ENCODE measurements at places on chromosomes 13 and 19.

GRCh38 chr19:18021121-18021755, 13.3 kb downstream of the ARRDC2 start:
- no peak for DNase-seq

DNA sequence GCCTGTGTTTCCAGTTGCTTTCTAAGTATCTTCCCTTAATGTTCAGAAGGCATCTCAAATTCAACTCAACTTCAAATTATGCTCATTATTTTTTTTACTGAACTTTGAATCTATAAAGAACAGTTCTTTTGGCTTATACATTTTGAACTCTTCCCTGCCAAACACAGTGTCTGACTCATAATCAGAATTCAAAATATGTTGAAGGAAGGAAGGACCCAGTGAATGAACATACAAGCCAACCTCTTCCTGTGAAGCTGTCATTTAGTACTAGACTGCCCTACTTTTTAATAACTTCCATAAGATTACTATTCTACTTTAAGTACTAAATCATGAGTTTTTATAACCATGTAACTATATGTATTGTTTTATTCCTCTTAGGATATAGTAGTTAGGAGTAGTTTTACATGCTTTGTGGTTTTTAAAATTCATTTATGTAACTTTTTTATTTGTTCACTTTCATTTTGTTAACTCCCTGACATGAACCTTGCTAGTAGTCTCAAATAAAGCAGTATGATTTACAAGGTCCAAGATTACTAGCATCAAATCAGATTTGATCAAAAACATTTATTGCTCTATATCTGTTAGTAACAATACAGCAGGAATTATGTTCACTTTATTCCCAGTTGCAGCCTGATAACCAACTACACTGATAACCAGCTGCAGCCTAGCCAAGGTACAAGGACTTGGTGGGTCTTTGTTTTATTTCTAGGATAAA, 6.4 kb downstream of the NUDT15 start:
- no peak for DNase-seq

DNA sequence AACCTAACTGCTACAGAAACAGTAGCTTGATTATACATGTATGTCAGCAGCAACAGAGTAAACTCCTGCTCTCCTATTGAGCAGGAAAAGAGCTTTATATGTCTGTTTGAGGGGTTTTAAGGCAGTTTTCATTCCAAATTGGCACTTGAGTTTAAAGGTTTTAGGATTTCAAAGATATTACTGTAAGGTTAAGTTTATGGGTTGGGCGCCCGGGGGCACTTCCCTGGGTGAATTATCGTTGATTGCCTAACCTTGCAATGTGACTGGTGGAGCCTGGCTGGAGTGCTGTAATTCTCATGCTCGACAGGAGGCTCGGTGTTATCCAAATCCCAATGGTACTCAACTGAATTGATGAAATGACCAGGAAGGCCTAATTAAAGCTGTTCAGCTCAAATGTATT, 1586.1 kb downstream of the OLFM4 start:
- DNase-seq = no peak

- no peak for DNase-seq
Measured at GRCh38 chr19:13149628-13150186, 468 bp downstream of the STX10 start.

- peak; percentile 84 for DNase-seq
Measured at GRCh38 chr19:32976223-32976805, 4.3 kb downstream of the FAAP24 start.

- DNase-seq = no peak
Measured at GRCh38 chr13:28218679-28219078, 80.3 kb downstream of the PAN3 start.

DNA sequence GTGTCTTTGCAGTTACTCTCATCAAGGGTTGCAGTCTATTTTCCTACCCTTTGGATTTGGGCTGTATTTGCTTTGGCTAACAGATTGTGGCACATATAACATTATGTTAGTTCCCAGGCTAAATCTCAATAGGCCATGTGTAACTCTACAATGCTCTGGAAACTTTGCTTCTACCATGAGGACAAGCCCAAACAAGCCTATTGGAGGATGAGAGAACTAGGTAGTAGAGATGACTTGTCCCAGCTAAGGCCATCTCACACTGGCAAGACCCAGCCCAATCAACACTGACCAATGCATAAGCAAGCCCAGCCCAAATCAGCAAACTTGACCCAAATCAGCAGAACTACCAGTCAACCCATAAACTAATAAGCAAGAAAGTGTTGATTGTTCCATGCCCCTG, 311.8 kb downstream of the NDFIP2 start:
- DNase-seq = no peak

DNA sequence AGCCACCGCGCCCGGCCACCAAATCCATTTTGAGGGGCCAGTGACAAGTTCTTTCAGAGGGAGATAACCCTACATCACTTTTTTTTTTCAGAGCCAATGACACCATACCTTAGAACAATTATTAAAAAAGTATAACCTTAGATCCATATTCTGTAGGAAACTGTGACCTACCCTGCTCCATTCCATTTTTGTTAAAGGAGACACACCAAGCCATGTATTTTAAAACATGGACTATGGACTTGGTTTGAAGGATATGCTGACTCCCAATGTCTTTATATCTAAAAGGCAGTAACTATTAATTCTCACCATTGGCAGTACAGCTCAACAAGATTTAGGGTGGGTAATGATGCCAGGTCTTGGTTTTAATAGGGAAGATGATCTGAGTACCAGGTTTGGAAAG, 1.1 kb downstream of the GSK3A start:
- DNase-seq = no peak

GRCh38 chr13:26914624-26915023, 154.0 kb upstream of the GPR12 start:
- no peak for DNase-seq

- no peak for DNase-seq
Measured at GRCh38 chr13:38826182-38826813, 139.4 kb downstream of the FREM2 start.

DNA sequence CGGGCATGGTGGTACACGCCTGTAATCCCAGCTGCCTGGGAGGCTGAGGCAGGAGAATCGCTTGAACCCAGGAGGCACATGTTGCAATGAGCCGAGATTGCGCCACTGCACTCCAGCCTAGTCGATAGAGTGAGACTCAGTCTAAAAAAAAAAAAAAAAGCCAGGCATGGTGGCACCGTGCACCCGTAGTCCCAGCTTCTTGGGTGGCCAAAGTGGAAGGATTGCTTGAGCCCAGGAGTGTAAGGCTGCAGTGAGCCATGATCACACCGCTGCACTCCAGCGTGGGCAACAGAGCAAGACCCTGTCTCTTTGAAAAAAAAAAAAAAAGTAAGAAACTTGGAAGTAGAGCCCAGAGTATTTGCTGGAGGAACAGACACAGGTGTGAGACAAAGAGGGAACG, 27.7 kb downstream of the CCDC8 start:
- DNase-seq = no peak

DNA sequence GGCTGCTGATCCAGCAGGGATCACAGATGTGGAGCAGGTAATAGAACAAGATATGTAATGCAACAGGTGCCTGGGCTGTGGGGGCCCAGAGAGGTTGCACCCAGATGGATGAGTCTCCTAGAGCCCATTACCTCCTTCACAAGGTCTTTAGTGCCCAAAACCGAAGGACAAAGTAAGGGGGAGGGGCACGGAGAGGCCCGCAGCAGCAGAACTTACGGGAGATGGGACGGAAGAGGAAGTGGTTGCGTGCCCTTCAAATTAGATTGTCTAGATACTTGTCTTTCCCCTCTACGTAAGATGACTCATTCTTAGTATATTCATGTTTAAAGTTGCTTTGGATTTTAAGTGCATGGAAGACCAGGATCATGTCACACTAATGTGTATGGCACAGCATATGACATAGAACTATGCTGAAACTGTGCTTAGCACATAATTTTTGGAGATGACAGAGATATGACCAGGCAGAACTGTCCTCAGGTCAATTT, 5.7 kb upstream of the MRPS31 start:
- DNase-seq = peak; percentile 80

- no peak for DNase-seq
Measured at GRCh38 chr13:112740502-112741131, 50.8 kb downstream of the ATP11A start.

- no peak for DNase-seq
Measured at GRCh38 chr13:44074611-44075010, 194.9 kb downstream of the LACC1 start.

GRCh38 chr13:38900188-38900587, 90.4 kb downstream of the STOML3 start:
- DNase-seq = no peak

GRCh38 chr19:28297036-28297435, 915.9 kb downstream of the UQCRFS1 start:
- no peak for DNase-seq

GRCh38 chr19:49971991-49972411, 11.0 kb upstream of the SIGLEC11 start:
- DNase-seq = no peak

DNA sequence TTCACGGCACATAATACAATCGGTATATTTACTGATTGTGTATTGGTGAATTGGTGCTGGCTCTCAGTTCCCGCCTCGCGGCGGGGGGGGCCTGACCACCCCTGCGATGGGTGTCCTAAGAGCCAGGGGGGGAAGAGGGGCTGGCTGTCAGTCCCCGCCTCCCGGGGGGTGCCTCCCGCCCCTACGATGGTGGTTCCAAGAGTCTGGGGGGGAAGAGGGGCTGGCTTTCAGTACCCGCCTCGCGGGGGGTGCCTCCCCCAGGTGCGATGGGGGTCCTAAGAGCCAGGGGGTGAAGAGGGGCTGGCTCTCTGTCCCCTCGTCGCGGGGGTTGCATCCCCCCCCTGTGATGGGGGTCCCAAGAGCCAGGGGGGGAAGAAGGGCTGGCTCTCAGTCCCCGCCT, 2321.8 kb upstream of the PCDH20 start:
- no peak for DNase-seq

DNA sequence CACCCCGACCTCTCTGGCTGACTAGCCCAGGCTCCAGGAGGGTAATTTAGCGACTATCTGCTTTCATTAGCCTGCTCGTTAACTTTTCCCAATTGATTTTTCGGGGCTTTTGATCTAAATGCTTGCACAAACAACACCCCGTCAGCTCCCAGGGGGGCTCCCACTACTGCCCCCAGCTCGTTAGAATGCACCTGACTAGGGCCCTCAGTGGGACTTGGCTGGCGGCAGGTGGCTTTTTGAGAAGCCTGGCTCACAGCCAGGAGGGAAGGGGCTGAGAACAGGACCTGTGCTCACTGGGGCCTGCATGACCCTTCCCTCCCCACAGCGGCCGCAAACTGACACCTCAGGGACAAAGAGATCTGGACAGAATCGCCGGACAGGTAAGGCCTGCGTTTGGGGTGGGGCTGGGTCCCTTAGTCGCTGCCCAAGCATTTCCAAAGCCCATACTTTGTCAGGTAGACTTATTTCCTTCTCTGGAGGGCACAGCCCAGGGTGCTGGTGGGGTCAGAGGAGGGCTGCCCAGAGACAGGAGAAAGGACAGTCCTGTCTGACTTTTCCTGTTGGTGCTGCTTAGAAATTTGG, 7.6 kb upstream of the CD79A start:
- no peak for DNase-seq

DNA sequence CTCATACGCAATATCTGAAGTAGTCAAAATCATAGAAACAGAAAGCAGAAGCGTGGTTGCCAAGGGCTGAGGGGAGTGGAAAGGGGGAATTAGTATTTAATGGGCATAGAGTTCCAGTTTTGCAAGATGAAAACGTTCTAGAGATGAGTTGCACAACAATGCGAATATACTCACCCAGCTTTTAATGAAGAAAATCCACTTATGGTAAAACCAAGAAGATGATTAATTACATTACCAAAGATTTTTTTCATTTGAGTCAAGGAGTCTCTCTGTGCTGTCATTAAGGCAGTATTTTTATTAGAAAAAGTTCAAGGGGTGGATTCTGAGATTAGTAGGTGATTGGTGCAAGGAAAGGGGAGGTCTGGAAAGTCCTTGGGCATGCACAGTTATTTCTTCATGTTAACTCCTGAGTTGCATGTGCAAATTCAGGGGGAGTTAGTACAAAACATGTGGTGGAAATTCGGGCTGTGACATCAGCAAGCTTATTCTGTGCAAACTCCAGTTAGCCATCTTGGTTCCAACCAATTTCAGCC, 6.9 kb upstream of the CBY2 start:
- DNase-seq = no peak

DNA sequence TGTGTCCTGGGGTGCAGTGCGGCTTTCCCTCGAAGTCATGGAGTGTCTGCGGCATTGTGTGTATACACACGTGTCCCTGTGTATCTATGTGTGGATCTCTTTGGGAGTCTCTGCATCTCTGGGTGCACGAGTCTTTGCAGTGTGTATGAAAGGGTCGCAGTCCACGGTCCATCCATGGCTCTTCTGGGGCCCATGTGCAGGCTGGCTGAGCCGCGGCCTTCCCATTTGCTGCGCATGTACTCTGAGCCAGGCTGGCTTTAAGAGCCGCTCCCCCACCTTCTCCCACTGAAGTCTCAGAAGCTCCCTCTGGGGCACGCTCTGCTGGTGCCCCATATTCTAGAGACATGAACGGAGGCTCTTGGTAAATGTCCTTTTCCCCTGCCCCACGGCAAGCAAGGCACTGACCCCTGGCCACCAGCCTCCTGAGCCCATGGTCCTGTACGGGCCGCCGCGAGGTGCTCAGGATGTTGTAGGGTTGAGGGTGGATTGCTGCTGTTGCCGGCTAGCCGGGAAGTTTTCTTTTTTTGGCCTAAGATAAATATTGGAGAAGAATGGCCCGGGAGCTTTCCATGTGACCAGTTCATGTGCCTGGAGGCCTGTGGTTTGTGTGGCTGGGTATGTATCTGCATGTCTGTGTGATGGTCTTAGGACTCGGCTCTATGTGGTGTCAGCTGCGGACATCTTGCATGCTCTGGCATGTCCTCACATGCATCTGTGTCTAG, 31.9 kb downstream of the PAK4 start:
- DNase-seq = no peak

DNA sequence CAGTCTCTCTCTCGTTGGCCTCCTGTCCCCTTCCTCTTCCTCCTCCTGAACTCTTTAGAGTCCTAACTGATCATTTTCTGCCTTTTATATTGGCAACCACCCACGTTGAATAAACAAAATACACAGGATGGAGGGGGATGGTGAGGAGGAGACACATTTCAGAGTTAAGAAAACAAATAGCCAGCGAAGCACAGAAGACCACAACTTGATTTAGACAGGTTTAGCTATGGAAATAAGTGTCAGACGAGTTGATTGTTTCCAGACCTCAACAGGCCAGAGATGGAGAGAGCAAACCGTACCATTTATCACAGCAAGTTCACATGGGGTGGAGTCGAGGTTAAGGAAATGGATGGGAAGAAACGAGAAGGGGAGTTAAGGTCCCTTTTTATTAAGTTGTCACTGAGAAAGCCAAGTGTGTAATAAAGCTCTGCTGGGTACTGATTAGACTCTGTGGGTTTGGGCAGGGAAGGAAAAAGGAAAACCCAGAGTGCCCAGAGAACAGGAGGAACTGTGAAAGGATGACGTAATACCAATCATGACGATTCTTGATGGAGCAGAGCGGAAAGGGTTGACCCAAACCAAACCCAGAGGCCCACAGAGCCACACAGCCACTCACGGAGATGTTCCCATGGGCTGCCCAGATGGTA, 11.1 kb upstream of the SERP2 start:
- DNase-seq = no peak

- DNase-seq = peak; percentile 90
Measured at GRCh38 chr19:17739121-17739875, 12.0 kb upstream of the FCHO1 start.

GRCh38 chr19:11736696-11737095, 2.0 kb downstream of the ZNF823 start:
- DNase-seq = peak; percentile 76

- no peak for DNase-seq
Measured at GRCh38 chr19:42115219-42115618, 17.0 kb downstream of the POU2F2 start.
